Muscle of leg (tissue), 16 donors: ENCODE measurements at places on chromosomes 13 and 19.

DNA sequence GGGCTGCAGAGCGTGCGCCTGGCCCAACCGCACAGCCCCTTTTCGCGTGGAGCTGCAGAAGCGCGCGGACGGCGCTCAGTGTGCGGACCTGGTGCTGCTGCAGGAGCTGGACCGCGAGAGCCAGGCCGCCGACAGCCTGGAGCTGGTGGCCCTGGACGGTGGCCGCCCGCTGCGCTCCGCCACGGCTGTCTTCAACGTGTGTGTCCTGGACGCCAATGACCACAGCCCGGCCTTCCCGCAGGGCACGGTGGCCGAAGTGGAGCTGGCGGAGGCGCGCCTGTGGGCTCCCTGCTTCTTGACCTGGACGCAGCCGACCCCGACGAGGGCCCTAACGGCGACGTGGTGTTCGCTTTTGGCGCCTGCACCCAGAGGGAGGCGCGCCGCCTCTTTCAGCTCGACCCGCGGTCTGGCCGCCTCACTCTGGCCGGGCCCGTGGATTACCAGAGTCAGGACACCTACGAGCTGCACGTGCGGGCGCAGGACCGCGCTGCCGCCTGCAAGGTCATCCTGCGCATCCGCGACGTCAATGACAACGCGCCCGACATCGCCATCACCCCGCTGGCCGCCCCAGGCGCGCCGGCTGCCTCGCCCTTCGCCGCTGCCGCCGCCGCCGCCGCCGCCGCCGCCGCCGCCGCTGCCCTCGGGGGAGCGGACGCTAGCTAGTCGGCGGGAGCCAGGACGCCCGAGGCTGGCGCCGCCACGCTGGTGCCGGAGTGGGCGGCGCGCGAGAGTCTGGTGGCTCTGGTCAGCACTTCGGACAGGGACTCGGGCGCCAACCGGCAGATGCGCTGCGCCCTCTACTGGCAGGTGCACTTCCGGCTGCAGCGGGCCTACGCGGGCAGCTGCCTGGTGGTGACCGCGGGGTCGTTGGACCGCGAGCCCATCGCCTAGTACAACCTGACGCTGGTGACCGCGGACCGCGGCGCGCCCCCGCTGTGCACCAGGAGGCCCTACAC lies 172.2 kb downstream of the OLFM4 start:
- no peak overlapping the region for H3K4me3 ChIP-seq
- no peak overlapping the region for H3K27ac ChIP-seq
- no peaks in the 10 kb centered on the region for H3K36me3 ChIP-seq
- H3K27me3 ChIP-seq = peaks cover 29% of the 10 kb centered on the region

DNA sequence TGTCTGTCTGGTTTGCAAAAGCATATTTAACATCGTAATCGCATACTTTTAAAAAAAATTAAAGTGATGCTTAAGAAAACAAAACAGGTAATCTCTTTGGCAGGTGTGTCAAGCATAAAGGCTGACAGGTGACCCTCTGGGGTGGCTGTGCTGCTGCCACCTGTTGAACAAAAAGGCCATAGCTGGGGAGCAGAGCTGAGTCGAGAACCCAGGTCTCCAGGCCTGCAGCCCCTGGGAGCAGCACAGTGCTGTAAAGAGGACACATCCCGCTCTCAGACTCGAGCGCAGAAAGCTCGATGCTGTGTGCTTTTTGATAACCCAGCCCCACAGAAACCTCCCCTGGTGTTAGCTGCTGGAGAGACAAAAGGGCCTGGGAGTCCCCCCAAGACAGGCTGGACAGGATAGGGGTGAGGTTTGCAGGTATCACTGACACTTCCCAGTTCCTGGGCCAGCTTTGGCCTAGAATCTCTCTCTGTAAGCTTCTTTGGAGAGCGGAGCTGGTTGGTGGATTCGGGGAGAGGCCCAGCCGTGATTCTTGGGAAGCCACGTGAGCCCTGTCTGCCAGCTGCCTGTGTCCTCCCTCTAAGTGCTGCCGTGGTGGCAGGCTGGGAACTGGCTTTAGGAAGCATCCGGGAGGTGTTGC lies 66.9 kb downstream of the C13orf42 start:
- no peak for DNase-seq
- no peak overlapping the region for H3K27ac ChIP-seq
- no peaks in the 10 kb centered on the region for H3K36me3 ChIP-seq

DNA sequence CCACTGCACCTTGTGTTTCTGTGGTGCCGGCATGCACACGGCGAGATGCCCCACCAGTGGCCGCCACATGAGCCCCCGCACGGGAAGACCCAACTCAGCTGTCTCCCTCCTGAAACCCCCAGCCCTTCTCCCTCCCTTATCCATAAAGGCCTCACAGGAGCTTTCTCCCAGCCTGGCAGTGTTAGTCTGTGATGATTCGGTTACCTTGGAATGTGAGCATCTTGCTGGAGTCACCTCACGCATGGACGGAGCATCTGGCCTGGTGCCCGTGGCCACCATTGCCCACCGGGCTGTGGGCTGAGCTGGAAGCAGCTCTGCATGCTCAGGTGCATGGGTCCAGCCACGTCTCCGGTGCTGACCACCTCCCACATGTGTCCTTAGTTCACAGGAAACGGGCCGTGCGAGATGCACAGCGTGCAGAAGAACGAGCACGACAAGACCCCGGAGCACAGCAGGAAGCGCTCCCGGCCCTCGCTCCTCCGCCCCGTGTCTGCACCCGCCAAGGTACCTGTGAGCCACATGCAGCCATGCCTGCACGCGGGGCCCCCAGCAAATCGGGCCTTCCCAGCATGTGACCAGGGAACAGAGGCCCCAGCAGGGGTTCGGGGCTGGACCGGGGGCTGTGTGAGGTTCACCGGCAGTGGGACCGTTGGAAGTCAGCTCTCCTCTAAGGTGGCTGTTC lies 22.0 kb downstream of the SIN3B start:
- H3K36me3 ChIP-seq = peaks cover 89% of the 10 kb centered on the region
- no peak for DNase-seq
- no peak overlapping the region for H3K4me3 ChIP-seq
- no peaks in the 10 kb centered on the region for H3K4me1 ChIP-seq

DNA sequence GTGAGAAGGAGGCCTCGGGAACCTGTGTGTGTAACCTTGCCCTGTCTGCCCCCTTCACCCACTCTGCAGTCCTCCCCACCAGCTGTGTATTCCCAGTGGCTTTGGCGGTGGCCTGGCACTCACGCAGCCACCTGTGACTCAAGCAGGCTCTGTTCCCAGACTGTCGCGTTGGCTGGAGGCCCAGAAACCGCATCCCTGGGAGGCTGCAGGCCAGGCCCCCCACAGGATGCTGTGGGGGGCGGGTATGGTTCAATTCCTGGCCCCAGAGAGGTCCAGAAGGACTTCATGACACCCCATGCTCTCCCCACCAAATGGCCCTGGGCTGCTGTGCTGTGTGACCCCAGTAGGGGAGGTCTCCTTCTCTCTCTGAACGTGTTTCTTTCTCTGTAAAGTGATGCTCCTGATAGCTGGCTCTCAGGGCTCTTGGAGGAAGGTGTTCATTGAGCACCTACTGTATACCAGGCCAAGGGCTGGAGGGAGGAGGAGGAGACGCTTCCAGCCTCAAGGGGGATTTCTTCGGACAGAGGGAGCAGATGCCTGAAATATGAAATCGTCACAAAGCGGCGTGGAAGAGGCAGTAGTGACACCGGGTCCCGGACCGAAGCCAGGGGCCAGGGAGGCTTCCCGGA lies 1.9 kb upstream of the LINGO3 start:
- H3K27me3 ChIP-seq = peaks cover 76% of the 10 kb centered on the region
- H3K4me3 ChIP-seq = no peak overlapping the region
- H3K4me1 ChIP-seq = peaks cover 27% of the 10 kb centered on the region
- DNase-seq = peak; percentile 57
- H3K27ac ChIP-seq = no peak overlapping the region

DNA sequence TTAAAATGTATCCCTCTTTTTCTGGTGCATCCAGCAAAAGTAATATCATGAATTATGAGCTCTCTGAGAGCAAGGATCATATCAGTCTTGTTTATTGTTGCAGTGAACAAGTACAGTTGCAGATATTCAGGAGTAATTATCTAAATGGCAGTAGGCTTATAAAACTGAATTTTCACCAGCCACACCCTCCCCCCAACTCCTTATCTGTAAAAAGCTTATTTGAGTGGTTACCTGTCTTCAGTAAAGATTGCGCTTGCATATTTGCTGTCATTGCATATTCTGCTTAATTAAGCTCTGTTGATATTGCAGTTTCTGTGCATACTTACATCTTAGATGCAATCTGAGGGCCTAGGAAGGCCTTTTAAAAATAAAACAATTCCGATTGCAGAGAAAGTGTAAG lies 87.3 kb downstream of the DNAJC15 start:
- H3K27ac ChIP-seq = no peak overlapping the region
- no peak for DNase-seq
- H3K4me1 ChIP-seq = no peaks in the 10 kb centered on the region

DNA sequence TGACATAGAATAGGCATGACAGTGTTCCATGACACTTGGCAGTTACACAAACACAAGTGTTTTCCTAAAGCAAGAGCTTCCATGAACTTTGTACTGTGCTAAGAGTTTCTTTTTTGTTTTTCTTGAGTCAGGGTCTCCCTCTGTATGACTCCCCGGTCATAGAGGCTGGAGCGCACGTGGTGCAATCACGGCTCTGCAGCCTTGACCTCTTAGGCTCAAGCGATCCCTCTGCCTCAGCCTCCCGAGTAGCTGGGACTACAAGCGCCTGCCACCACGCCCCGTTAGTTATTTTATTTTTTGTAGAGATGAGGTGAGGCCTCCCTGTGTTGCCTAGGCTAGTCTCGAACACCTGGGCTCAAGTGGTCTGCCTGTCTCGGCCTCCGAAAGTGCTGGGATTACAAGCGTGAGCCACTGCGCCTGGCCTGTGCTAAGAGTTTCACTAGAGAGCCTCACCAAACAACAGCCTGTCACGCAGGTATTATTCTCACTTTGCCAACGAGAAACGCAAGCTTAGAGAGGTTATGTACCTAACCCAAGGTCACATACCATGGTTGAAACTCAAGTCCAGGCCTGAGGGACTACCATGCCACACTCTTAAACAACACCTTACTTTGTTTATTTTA lies 355.9 kb downstream of the KLF12 start:
- no peaks in the 10 kb centered on the region for H3K27me3 ChIP-seq
- DNase-seq = no peak
- peaks cover 4% of the 10 kb centered on the region for H3K36me3 ChIP-seq
- H3K4me1 ChIP-seq = no peaks in the 10 kb centered on the region
- no peak overlapping the region for H3K4me3 ChIP-seq

GRCh38 chr13:44011036-44011435 lies 131.3 kb downstream of the LACC1 start:
- H3K36me3 ChIP-seq = no peaks in the 10 kb centered on the region
- no peak overlapping the region for H3K4me3 ChIP-seq
- no peak overlapping the region for H3K27ac ChIP-seq
- H3K27me3 ChIP-seq = no peaks in the 10 kb centered on the region

DNA sequence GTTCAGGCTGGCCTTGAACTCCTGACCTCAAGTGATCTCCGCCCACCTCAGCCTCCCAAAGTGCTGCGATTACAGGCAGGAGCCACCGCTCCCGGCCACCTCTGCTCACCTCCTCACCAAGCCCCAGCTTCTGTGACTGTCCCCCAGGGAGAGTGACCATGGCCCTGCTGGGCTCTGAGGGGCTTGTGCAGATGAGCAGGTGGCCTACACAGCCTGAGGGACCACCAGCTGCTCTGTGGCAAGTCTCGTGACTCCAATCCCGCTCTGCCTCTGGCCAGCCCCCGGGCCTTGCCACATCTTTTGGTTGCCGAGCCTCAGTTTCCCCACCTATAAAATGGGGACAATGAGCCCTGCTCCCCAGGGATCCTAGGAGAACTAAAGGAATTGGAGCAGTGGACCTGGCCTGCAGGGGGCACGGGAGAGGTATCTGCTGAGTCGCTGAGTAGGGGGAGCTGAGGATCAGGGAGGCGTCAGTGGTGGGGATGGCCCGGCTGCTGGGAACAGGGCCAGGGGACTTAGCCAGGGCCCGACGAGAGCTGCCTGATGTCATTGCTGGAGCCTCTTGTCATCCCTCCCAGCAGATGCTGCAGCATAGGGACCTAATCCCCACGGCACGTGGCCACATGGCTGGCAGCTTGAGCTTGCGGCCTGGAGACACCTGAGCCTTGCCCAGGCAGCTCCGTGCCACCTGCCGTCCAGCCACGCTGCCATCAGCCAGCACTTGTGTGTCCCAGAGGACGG lies 74.7 kb downstream of the GADD45B start:
- H3K4me1 ChIP-seq = peaks cover 38% of the 10 kb centered on the region
- peak; percentile 89 for DNase-seq
- peak overlapping the region; percentile 72 for H3K27ac ChIP-seq

- H3K27me3 ChIP-seq = peaks cover 29% of the 10 kb centered on the region
- H3K4me1 ChIP-seq = peaks cover 82% of the 10 kb centered on the region
- no peak overlapping the region for H3K4me3 ChIP-seq
- H3K36me3 ChIP-seq = peaks cover 39% of the 10 kb centered on the region
- DNase-seq = no peak
These were observed 8.6 kb downstream of the LYL1 start for GRCh38 chr19:13094106-13094504.

- H3K4me3 ChIP-seq = peak overlapping the region; percentile 99
- DNase-seq = peak; percentile 72
- H3K4me1 ChIP-seq = peaks cover 34% of the 10 kb centered on the region
- H3K27ac ChIP-seq = peak overlapping the region; percentile 90
These were observed 1.8 kb downstream of the VASP start for GRCh38 chr19:45508861-45509691.

DNA sequence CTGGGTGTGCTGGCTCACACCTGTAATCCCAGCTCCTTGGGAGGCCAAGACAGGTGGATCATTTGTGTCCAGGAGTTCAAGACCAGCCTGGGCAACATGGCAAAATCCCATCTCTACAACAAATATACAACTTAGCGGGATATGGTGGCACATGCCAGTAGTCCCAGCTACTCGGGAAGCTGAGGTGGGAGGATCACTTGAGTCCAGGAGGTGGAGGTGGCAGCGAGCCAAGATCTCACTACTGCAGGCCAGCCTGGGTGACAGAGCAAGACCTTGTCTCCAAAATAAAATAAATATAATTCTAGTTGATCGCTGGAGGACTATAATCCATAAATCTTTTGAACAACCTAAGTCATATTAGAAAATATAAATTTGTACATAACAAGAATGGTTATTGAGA lies 1061.5 kb upstream of the PCDH9 start:
- no peak for DNase-seq
- no peak overlapping the region for H3K4me3 ChIP-seq
- no peaks in the 10 kb centered on the region for H3K36me3 ChIP-seq
- no peaks in the 10 kb centered on the region for H3K27me3 ChIP-seq
